ENCODE measurements at places on chromosomes 11 and 22. TPM values are rescaled to one million over a fixed set of nuclear protein-coding genes. Genes with fewer than 3 reads are reported as not detected.

Gene TEAD1
- total RNA-seq = 37.9 TPM

Gene ALX4
- 4.0 TPM for total RNA-seq

Gene OR8B8
- not detected for total RNA-seq

Gene BCL2L13
- 30.7 TPM for total RNA-seq

Gene MAPK8IP1
- total RNA-seq = 6.7 TPM

Data from A549 treated with ZK216348 at 1 μM for 4 hours (cell line).